ENCODE measurements at places on chromosomes 13 and 19.

GRCh38 chr13:98810746-98811145, 58.3 kb upstream of the SLC15A1 start:
- DNase-seq: no peak

- DNase-seq: no peak
Observed at GRCh38 chr13:33285420-33286124, at the start of gene STARD13. STARD13 (minus strand) TSS chr13:33285755; CDS start chr13:33285638, 117 bp downstream.

GRCh38 chr19:7137120-7137519, 67.6 kb downstream of the ZNF557 start:
- DNase-seq: no peak

- no peak for DNase-seq
Observed at GRCh38 chr13:36683701-36684100, 9.9 kb downstream of the SERTM1 start.

DNA sequence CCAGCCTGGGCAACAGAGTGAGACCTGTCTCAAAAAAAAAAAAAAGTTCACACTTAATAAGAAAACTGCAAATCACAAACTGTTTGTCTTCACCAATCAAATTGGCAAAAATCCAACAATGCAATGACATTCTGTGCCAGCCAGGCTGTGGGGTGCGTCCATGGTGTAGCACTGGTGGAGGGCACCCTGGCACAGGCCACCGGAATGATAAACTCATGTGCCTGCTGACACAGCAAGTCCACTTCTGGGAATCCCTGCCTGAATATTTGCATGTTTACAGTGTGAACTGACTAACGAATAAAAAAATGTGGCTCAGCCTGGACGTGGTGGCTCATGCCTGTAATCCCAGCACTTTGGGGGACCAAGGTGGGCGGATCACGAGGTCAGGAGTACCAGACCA, 1.6 kb upstream of the LRRC25 start:
- no peak for DNase-seq

DNA sequence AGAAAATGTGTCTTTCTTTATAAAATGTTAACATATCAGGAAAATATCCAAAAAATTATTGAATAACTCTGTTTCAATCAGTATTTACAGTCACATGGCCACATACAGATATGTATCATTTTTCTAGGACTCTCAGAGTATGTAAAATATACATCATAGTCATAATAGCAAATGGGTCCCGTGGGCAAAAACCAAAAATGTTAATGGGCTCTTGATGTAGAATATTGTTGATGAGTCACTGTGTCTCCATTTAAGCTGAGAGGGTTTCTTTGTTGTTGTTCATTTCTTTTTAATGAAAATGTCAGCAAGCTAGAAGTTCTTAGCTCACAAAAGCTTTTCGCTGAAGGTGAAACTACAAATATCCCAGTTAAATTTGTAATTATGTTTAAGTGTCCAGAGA, 1713.1 kb upstream of the PCDH20 start:
- DNase-seq: no peak

DNA sequence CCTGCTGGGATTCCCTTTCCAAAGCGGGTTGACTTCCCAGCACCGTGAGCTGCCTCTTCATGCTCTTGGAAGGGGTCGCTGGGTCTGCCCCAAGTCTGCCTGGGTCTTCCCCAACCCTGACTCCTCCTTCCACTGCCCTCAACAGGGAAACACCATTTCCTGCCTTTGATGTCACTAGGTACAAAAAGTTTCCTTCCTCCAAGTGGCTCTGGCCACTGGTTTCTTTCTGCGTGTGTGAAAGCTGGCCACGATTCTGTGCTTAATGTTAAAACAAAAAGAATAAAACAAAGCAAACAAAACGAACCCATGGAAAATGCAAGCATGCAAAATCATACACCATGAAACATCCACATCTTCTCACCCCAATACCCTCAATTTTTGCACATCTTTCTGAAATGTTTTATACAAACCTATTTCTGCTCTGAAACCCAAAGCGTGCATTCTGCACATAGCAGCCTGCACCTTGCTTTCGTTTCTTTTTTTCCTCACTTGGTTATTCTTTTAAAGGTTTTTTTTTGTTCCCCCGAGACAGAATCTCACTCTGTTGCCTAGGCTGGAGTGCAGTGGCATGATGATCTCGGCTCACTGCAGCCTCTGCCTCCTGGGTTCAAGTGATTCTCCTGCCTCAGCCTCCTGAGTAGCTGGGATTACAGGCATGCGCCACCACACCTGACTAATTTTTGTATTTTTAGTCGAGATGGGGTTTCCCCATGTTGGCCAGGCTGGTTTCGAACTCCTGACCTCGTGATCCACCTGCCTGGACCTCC, 12.5 kb upstream of the TNFSF9 start:
- DNase-seq: no peak

- no peak for DNase-seq
Observed at GRCh38 chr19:10256970-10257615, 5.1 kb downstream of the MRPL4 start.

DNA sequence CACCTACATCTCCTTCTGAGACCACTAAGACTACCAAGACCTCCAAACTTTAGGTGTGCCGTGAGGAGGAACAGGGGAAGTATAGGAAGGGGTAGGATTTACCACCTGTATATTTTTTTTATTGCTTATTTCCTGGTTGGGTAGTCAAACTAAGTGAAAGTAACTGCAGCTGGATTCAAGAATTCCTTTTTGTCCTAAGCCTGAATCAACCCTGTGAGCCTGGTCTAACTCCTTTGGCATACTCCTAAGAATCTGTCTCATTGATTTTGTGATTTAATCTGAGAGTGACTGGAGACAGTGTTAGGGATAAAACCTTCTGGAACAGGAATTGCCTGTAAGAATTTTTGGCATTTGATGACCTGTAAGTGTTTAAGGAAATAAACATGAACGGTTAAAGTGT, 523.5 kb upstream of the MIR17HG start:
- no peak for DNase-seq

DNA sequence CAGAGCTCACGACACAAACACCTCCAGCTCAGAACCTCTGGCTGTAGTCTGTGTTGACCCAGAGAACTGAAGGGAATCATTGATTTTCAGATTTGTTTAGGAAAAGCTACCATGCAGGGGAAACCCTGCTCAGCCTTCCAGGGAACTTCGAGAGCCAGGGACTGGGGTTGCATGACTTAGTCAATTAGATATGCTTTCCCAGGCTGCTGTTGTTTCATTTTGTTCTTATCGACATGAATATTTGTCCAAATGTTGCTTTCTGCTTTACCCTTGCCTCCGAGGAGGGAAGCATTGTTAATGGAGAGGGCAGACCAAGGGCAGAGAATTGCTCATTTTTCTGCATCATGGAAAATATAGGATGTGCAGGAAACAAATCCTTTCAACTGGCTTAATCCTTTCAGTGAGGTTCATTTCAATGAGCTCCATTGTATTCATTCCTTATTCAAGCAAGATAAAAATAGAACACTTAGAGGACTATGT, 82.5 kb downstream of the KLF5 start:
- no peak for DNase-seq

- DNase-seq: no peak
Observed at GRCh38 chr13:75691183-75691582, 55.1 kb downstream of the LMO7 start.

DNA sequence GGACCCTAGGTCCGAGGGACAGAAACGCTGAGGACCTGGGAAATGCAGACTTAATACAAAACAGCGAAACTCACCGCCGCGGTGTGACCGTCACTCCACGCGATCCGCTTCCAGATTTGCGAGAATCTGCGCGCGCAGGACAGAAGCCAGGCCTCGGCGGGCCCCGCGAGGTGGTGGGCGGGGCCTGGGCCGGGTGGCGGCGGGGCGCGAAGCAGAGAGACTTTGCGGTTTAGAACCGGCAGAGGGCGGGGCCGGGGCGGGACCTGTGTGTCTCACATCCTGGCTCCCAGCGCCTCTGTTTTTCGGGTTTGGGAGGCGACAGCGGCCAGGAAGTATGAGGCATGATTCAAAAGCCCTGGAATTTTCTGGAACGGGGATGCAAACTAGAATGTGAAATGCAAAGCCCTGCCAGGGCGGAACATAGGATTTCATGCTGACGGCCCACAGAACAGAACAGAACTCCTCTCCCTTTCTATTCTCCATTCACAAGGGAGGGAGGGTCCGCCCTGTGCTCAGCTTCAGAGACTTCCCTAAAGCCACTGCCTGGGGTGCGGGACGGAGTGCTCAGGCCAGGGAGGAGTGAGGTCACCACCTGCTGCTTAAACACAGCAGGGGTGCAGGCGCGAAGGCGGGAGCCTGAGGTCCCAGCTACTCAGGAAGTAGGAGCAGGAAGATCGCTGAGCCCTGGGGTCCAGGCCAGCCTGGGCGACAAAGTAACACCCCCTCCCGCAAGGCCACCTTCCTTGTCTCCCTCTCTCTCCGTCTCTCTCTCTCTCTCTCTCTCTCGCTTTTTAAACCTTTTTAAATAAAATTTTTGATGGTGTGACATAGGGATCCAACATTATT, 44.3 kb downstream of the ZNF611 start:
- no peak for DNase-seq

GRCh38 chr13:24355103-24355502, 45.7 kb downstream of the C1QTNF9 start:
- DNase-seq: no peak

All from NCI-H524 treated with DMSO at 0.1 percent for 48 hours (cell line).